ENCODE measurements at places on chromosomes 1 and 21.

DNA sequence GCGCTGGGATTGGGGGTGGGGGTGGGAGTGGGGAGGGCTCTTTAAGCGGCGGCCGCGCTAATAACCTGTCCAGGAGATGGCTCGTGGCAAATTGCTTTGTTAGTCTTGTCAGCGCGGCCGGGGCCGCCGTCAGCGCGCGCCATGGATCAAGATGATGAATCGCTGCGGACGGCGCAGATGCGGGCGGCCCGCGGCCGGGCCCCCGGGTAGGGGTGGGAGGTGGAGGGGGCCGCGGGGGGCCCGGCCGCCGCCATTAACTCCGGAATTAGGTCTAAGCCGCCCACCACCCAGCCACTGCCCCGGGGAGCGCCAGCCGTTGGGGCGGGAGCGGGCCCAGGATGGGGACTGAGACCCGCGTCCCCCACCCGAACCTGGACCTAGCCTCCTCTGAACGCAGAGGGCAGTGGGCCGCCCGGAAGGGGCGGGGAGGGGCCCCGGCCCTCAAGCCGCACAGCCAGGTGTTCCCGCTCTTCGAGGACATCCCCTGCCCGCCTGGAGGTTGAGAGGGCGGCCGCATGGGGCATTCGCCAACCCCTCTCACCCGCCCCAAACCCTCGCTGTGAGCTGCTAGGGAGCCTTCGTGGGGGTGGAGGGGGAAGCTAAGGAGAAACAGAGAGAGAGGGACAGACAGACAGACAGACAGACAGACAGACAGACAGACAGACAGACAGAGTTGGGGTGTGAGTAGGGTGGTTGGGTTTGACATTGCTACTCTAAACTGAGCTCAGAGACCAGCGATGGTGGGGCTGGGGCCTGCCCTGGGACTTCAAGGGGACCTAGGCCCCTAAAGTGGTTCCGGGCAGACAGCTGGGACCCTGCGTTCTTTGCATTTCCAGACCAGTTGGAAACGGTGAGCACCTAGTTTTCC, 3.8 kb upstream of the DMBX1 start:
- DNase-seq = no peak

GRCh38 chr1:172343240-172344160, 77.0 kb upstream of the C1orf105 start:
- DNase-seq = no peak

DNA sequence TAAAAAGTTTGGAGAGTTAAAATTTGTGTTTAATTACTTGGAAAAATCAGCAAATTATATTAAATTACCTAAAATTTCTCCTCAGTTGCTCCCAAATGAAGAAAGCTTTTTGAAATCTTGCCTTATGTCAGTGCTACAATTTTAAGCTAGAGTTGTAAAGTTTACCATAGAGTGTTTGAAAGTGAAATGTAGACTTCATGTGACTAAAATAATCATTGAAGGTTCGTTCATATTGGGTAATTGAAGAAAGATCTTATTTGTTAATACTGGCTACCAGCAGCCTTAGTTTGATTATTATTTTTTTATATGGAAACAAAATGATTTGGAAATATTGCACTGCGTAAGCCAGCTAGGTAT, 4.4 kb downstream of the DYRK1A start:
- DNase-seq = no peak

DNA sequence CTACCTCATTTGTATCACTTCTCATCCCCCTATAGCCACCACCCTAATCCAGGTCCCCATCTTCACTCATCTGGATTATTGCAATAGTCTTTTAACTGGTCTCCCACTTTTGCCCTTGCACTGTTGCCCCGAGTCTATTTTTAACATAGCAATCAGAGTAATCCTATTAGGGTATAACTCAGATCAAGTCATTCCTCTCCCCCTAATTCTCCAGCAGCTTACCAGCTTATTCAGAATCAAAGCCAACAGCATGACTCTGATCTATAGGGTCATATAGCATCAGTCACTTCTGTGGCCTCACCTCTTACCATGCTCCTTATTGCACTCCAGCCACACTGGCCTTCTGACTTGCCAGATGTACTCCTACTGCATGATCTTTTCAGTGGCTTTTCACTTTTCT, 140.7 kb downstream of the PAPPA2 start:
- no peak for DNase-seq

DNA sequence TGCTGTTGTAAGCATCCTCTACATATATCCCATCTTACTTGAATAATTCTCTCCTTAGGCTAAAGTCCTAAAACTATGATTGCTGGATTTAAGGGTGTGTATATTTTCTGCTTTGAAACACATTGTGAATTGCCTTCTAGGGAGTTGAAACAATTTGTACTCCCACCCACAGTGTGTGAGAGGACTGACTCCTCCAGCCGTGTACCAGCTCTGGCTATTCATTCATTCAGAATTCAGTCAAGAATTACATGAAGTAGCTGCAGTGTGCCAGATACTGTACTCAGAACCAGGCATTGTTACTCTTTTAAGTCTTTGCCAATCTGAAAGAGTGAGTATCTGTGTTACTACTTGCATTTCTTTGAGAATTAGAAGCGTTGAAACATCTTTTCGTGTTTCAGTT, 135.0 kb downstream of the DHRS3 start:
- DNase-seq = no peak

GRCh38 chr1:230415405-230416132, 10.6 kb downstream of the PGBD5 start:
- DNase-seq = no peak

GRCh38 chr1:186887203-186887602, 58.5 kb downstream of the PLA2G4A start:
- DNase-seq = no peak

DNA sequence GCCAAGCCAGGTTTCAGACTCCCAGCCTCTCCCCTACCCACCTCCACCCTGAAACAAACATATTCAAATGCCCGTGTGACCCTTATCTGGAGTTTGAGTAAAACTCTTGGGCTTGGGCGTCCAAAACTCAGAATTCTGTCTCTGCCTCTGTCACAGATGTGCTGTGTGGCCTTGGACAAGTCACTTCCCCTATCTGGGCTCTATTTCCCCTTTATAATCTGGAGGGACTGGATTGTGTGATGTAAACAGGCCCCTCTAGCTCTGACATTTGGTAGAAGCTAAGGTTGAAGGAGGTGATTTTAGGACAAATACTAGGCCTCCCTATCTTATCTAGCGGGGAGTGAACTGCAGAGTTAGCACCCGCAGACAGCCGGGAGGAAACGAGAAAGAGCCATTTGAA, 67.5 kb downstream of the IGSF21 start:
- DNase-seq = no peak

- DNase-seq = no peak
Measured at GRCh38 chr1:28534671-28535070, 18.2 kb upstream of the TRNAU1AP start.

- peak; percentile 57 for DNase-seq
Measured at GRCh38 chr1:231690059-231690458, 63.5 kb downstream of the DISC1 start.
